ENCODE measurements at places on chromosomes 3 and 15.

GRCh38 chr15:68000754-68001153, 53.4 kb upstream of the PIAS1 start:
- DNase-seq, result no peak

- DNase-seq, result no peak
Observed at GRCh38 chr3:151911462-151911861, 38.0 kb downstream of the SUCNR1 start.

GRCh38 chr3:13498354-13499060, 18.4 kb downstream of the HDAC11 start:
- DNase-seq, result no peak

- no peak for DNase-seq
Observed at GRCh38 chr3:76826861-76827260, 213.0 kb upstream of the ROBO2 start.

- DNase-seq, result no peak
Observed at GRCh38 chr15:95912280-95912625, 418.2 kb upstream of the NR2F2 start.

DNA sequence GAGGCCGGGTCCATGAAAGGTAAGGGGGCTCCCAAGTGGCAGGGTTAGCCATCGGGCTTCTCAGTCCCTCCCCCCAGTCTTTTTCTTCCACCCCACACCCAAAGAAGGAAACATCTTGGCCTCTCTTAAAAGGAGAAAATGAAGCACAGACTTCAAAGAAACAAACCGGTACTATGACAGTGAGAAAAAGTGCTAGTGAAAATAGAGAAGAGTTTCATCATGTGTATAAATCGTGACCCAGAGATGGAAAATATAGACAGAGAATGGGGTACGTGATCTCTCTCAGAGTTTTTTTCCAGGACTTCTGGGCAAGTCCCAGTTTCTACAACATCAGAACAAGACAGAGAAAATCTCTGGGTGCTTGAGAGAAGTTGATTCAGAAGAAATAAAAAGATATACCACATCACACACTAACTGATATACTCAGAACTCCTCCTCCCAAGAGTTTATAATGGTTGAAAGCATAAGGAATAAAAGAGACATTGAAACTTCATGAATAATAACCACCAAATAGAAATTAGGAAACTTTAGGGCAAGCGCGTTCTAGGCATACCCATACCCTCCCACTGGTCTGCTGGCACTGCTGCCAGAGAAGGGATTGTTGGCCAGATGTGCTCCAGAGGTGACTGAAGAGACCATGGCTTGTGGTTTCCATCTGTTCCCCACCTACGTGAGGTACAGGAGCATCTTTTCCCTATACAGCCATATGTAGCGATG, 318.9 kb upstream of the CHRM5 start:
- no peak for DNase-seq

GRCh38 chr15:78205337-78205736, 29.0 kb downstream of the ACSBG1 start:
- DNase-seq, result no peak

DNA sequence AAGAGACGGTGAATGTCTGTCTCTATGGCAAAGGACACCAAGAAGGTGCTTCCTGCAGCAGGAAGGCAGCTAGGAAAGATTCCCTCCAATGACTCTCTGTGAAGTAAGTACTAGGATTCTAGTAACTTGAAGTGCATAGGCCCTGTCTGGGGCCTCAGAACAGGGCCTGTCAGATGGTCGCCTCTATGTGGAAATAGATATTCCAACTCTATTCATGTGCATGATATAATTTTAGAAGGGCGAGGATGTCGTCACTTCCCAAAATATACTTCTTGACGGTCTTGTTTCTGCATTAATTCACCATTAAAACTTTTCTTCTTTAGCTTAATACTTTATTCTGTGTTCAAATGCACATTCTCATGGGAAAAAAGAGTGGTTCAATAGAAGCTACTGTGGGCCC, 167.0 kb downstream of the TLE3 start:
- DNase-seq, result no peak

Measured in GM04503 (cell line).